Progenitor cell of endocrine pancreas (in vitro differentiated cells): ENCODE measurements at places on chromosomes 1 and 21.

DNA sequence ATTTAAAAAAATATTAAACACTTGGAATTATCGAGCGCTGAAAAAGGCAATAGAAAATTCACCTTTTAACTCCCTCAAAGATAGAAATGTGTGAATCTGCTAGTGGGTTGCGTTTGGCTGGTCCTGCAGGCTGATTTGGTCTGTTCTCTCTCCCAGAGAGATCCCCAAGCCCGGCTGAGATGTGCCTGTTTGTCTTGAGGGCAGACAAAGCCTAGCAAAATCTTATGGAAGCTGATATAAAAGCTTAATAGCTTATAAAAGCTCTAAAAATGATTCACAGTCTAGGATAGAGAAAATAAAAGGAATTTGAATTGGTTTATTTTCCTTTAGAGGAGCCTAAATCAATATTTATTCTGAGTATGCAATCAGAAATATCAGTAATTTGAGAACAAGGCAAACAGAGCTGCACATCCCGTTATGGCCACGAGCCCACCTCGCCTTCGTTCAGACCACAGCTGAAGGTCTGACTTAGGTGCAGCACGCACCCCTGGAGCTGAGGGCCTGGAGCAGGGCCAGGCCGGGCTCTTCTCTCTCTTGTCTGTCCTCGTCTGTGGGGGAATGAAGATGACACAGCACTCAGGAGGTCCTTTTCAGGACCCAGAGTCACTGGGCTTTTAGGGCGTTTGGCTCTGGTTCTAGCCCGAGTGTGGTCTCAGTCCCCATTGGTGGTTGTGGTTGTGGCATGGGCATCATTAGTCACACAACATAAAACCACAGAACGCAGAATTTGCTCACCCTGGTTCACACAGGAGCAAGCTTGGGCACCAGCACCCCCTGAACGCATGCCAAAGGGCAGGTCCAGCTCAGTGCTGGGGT, 18.6 kb downstream of the PDE9A start:
- no peak for DNase-seq

GRCh38 chr21:25870084-25870483, 135.3 kb downstream of the GABPA start:
- DNase-seq, result no peak

GRCh38 chr1:1254667-1254998, 8.1 kb upstream of the C1QTNF12 start:
- DNase-seq, result no peak

- DNase-seq, result no peak
Measured at GRCh38 chr1:211642870-211643269, 32.6 kb downstream of the NEK2 start.

GRCh38 chr1:64935551-64936155, 30.7 kb downstream of the JAK1 start:
- DNase-seq, result no peak
